ENCODE measurements at places on chromosomes 11 and 22.

DNA sequence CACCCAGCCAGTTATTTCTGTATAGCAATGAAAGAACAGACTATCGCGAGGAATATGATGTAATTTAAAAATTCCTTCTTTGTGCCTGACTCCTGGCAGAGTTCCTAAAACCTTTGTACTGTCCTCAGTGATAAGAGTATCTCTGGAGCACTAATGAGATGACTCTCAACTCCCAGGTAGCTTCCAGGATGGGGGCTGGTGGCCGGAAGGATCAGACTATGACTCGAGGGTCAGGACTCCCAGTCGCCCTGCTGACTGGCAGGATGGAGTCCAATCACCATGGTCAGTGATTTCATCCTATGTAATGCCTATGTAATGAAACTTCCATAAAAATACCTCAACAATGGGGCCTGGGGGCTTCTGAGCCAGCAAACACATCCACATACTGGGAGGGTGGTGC, 135.1 kb downstream of the SHANK2 start:
- no peak for DNase-seq

DNA sequence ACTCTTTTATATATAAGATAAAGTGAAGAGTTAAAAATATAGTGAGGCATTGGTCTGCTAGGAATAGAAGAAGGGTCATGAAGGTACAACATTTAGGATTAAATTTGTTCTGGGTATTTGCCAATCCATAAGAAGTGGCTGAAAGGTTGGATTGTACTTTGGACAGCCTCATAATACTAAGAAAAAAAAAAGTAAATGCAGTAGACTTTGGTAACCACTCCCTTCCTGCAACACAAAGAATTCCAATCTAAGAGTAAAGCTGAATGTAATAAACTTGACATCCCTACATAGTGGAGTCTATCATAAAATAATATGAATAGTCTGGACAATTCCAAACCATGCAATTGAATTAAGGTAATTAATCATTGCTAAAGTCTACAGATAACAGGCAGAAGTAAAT, 2294.4 kb downstream of the LRRC4C start:
- DNase-seq = no peak

GRCh38 chr11:120595557-120595956, 84.0 kb downstream of the GRIK4 start:
- DNase-seq = no peak

DNA sequence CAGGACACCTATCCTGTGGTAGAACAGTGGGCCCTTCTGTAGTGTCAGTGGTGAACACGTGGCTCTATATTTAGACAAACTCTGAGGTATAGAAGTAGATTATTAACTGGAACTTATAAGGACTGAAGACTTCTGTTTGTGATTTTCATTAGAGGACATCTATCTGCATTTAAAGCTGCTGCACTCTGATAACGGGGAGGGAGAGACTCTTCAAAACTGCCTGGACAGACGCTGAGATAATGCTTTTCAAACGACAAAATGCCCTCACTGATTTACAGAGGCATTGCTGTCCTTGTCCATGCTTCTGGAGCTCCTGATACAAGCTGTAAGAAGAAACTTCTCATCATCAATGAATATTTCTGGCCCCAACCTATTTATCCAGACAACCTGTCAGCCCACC, 425.2 kb downstream of the OPCML start:
- no peak for DNase-seq

DNA sequence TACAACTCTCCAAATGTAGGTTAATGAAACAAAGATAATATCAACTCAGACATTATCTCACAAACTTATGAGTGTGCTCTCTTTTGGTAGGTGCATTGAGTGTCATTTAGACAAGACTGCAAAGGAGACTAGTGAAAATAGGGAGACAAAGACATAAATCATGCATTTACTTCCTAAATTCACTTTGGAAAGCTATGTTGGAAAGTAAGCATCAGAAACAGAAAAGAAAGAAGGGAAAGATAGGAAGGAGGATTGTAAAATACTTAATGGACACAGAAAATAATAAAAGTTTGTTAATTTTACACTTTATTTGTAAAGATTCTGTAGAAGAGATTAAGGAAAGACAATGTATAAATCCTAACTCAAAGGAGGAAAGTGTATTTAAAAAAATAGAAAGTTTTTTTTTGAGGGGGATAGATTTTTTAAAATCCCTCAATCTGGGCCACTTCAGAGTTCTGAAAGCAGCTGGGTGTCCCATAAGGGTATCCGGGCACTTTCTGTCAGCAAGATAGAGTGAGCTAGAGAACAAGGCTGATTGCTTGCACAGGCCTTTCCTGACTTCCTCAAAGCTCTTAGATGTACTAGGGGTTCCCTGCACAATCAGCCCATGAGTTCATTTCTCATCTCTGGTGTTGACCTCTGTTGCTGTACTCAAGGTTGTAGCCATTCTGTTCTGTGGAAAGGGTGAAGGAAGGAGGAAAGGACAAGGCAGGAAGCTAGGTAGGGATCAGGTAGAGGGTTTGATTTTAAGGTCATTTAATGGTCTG, 22.4 kb upstream of the RDX start:
- no peak for DNase-seq

DNA sequence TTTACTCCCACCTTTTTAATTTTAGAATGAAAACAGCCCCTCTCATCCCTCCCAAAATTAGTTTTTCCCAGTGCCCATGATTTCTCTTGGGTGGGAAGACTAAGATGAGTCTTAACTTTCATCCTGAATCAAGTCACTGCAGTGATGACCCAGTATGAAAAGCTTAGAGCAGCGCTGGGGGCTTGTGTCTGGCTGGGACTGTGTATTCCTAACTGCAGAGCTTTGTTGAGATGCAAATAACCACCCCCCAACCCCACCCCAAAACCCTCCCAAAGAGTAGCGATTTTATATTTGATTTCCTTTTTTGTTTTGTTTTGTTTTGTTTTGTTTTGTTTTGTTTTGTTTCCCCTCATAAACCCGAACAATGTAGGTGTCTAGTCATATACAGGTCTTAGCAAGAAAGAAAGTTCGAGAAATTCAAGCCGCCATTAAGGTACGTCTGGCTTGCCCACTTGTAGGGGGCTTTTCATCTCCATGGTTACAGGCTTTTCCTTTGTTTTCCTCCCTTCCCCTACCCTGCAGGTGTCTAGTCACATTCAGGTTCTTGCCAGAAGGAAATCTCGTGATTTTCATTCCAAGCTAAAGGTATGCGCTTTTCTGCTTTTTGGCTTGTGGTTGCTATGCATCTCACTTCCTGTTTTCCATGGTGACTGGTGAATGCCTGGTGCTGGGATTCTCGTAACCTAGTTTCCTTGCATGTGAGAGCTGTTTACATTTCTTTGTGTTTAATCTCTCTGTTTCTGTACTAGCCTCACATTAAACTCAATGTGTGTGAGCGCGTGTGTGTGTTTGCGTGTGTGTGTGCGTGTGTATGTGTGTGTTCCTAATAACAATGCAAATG, 144.6 kb upstream of the RASSF10 start:
- DNase-seq = no peak

DNA sequence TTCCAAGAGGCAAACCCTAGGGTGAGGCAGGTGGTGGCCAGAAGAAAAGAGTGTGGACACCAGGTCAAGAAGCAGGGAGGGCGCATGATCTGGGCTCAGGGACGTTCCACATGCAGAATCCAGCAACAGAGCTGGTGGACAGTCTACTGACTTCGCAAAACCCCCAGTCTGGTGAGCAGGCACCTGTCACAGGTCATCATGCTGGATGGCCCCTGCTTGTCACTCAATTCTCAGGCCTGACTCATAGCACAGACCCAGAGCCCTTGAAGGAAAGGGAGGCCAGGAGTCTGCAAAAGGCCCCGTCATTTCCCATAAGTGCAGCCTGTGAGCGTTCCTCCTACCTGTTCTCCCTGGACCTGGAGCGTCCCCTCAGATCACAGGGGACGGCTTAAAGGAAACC, 18.2 kb downstream of the APOL4 start:
- DNase-seq = no peak

GRCh38 chr11:5280582-5281102, 10.9 kb upstream of the HBE1 start:
- peak; percentile 38 for DNase-seq

- DNase-seq = no peak
Observed at GRCh38 chr11:58334708-58335107, 24.2 kb downstream of the OR5B17 start.

DNA sequence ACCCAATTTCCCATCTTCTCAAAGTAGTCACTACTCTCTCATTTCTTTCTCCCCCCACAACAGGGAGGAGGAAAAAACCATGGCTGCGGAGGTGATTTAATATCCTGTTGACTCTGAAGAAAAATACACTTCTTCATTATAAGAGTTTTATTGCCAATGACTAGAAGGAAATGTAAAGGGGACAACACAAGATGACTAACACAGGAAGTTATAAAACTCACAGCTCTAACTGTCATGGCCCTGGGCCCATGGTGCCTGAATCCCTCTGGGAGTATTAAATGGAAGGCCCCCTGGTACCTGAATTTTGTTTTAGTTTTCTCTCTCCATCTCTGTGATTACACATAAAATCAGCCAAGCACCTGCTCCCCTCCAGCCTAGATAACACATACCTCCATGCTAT, 352.8 kb upstream of the FAT3 start:
- no peak for DNase-seq

DNA sequence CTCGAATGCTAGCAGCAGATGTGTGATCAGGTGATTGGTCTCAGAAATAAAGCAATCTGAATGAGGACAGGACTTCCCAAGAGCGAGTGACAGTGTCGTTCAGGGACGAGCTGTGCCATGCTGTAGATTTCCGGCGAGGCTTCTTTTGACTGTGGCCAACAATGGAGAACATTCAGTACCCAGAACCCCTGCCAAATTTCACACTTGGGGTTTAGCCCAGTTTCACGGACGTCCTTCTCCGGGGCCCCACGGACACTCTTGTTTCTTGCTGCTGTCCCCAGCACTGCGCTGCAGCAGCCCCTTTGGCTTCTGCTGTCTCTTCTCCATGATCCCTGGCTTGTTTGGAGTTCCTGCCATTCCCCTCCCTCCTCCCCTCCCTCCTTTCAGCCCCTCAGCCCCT, 115.1 kb upstream of the GRAMD1B start:
- no peak for DNase-seq

- no peak for DNase-seq
Observed at GRCh38 chr11:20357150-20357549, 6.4 kb upstream of the HTATIP2 start.

- DNase-seq = no peak
Observed at GRCh38 chr11:72534371-72535193, 100.3 kb upstream of the CLPB start.
